ENCODE measurements at places on chromosomes 2 and 18. TPM values are rescaled to one million over a fixed set of nuclear protein-coding genes. Genes with fewer than 3 reads are reported as not detected.

NGEF gene
- not detected for total RNA-seq

GRCh38 chr2:60612033-60612432 lies 58.6 kb upstream of the BCL11A start:
- no peak for DNase-seq
- no peaks in the 10 kb centered on the region for H3K4me1 ChIP-seq
- no peak overlapping the region for H3K4me3 ChIP-seq

DNA sequence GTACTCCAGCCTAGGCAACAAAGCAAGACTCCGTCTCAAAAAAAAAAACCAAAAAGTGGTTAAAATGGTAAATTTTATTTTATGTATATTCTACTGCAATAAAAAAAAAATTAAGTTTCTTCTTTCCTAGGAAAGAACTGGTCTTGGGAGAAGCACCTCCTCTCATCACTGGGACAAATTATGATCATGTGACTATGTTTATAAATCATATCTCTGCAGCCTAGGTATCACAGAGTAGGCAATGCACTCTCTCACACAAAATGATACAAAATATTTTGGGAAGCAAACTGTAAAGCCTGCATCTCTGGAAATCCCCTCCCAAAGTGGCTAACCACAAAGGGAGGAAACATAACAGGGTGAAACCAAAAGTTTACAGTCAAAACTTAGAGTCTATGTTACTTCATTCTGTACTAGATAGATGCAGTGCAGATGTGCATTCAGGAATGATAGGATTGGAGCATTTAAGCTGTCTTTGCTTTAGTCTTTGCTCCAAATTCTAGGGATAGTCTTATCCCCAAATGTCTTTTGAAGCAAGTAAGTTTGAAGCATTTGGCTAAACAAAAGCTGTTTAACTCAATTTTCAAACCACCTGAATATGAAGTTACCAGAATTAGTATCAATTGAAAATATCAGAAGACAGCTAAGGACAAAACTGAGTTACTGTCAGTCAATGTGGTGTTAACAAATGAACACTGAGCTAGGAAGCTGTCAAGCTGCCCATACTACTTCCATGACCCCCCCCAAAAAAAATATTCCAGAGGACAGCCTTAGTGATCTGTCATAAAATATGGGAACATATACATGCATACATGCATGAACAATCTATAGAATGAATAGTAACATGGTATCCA lies 21.1 kb upstream of the MALT1 start:
- H3K27me3 ChIP-seq, result no peaks in the 10 kb centered on the region
- no peak overlapping the region for H3K27ac ChIP-seq
- no peak overlapping the region for H3K4me3 ChIP-seq

DNA sequence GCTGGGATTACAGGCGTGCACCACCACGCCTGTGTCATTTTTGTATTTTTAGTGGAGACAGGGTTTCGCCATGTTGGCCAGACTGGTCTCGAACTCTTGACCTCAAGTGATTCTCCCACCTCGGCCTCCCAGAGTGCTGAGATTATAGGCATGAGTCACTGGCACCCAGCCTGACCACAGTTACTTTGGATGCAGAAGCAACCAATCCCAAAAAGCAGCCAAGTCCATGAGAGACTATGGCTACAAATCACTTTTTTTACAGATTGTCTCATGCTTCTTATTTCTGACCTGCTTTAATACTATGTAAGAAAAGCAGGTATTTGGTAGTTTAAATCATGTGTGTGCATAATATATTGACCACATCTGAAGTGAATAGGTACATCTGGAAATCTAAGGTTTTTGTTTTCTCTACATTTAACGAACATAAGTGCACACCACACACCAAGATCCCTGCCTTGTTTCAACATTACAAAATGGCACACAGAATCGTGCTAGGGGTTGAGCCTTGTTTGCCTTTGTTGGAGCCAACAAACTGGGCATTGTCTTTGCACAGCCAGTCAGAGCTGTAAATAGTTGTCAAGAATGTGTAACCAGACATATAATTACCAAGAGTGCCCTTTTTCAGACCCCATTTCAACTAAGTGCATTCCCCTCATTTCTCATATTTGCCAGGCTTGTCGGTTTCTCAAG lies 18.3 kb upstream of the MAP4K4 start:
- H3K27ac ChIP-seq, result no peak overlapping the region
- no peak overlapping the region for H3K4me3 ChIP-seq
- H3K27me3 ChIP-seq, result no peaks in the 10 kb centered on the region
- H3K4me1 ChIP-seq, result no peaks in the 10 kb centered on the region
- H3K36me3 ChIP-seq, result no peaks in the 10 kb centered on the region
- DNase-seq, result no peak

- no peaks in the 10 kb centered on the region for H3K36me3 ChIP-seq
- no peaks in the 10 kb centered on the region for H3K27me3 ChIP-seq
- no peak overlapping the region for H3K27ac ChIP-seq
- DNase-seq, result no peak
- no peak overlapping the region for H3K4me3 ChIP-seq
These were observed 69.3 kb downstream of the BCL11A start for GRCh38 chr2:60484133-60484645.

DNA sequence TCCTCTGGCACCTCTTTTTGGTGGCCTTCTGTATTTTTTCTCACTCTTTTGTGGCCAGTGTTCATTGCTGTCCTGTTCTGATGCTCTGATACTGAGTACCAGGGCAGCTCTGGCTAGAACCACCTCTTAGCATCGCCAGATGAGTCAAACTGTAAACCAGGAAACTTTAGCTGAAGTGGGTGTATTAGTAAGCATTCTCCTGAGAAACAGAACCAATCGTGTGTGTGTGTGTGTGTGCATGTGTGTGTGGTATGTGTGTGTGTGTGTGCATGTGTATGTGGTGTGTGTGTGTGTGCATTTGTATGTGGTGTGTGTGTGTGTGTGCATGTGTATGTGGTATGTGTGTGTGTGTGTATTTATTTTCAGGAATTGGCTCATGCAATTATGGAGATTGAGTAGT lies 166.3 kb upstream of the SKOR2 start:
- no peaks in the 10 kb centered on the region for H3K4me1 ChIP-seq
- DNase-seq, result no peak
- no peak overlapping the region for H3K27ac ChIP-seq
- H3K36me3 ChIP-seq, result no peaks in the 10 kb centered on the region
- peaks cover 21% of the 10 kb centered on the region for H3K27me3 ChIP-seq

- no peaks in the 10 kb centered on the region for H3K4me1 ChIP-seq
- H3K27me3 ChIP-seq, result no peaks in the 10 kb centered on the region
- no peaks in the 10 kb centered on the region for H3K36me3 ChIP-seq
- no peak for DNase-seq
- no peak overlapping the region for H3K4me3 ChIP-seq
These were observed 114.3 kb upstream of the PPP1CB start for GRCh38 chr2:28637066-28638047.

DNA sequence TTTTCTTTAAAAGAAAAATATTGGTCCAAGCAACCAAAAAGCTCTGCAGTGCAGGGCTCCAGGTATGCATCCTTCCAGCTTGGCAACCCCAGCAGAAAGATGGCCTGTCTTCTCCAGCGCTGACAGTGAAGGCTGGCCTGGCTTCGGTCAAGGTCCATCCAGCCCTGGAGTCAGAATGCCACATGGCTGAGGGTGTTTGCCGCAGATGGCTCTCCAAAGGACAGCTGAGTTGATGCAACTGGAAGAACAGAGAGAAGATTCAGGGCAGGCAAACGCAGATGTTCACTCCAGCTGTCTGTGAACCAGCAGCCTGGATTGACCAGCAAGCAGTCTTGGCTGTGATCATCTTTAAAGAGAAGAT lies 51.4 kb downstream of the MARCO start:
- H3K27ac ChIP-seq, result no peak overlapping the region
- H3K27me3 ChIP-seq, result no peaks in the 10 kb centered on the region
- no peaks in the 10 kb centered on the region for H3K4me1 ChIP-seq
- no peak for DNase-seq
- H3K4me3 ChIP-seq, result no peak overlapping the region
- H3K36me3 ChIP-seq, result no peaks in the 10 kb centered on the region
